Kidney glomerular epithelial cell (primary cell): ENCODE measurements at places on chromosomes 4 and X.

DNA sequence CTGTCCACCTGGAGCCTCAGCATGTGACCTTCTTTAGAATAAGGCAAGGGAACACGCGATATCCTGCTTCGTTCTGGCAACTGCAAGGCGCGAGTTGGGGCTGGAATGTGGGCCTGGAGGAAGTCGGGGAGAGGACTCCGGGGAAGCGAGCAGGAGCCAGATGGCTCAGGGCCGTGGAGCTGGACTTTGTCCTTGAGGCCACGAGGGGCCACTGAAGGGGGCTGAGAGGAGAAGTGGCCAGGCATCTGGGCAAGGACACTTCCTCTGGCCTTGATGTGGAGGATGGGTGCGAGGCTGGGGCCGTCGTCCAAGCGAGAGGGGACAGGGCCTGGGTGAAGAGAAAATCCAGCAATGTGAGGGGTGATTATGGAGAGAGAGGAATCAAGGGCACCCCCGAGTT is 12.2 kb upstream of the DUSP9 start:
- no peak for DNase-seq

DNA sequence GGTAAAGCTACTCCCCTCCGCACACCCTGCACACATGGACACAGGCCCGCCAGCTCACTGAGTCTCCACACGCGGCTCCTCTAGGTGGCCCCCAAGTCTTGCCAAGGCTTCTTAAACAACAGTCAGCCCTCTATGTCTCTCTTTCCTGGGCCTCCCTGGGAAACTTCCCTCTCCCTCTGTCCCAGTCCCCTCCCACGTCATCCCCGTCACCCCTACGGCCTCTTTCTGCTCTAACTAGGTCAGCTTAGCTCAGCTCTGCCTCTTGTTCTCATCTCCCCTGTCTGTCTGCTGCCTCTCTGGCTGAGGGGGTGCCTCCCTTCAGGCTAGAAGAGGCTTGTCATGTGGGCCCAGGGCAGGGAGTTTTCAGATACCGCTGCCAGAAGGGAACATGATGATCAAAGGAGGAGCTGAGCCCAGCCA is 38.8 kb downstream of the SEPTIN6 start:
- DNase-seq, result no peak

DNA sequence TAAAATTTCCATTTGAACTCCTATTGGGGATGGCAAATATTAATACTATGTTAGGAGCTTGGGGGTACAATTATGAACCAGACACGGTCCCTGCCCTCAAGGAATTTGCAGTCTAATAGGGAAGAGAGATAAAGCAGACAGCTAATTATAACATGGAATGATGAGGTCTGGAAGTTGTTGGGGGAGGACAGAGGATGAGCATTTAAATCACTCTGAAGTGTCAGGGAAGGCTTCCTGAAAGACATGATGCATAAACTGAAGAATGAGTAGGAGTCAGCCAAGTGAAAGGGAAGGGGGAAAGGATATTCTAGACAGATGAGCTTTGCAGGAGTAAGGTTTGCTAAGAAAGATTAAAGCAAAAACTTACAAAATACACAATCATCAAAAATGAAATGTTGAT is 15.9 kb downstream of the PLAC1 start:
- DNase-seq, result peak; percentile 75

DNA sequence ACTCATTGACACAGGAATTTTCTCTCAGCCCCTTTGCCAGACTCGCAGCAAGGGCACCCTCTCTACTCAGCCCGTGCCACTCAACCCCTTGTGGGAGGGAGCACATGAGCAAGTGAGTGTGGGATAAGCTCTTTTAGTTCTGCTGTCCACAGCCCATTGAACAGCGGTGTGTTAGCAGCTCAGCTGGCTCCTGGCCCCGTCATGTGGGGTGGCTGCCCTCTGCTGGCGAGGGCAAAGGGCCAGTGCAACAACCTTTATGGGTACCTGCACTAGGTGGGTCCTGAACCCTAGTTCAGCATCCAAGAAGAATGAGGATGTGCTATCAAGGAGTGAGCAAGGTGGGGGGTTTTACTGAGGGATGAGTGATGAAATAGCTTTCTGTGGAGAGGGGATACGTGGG is 85.0 kb upstream of the ZNF81 start:
- no peak for DNase-seq

- no peak for DNase-seq
Measured at GRCh38 chrX:100939333-100939732, 10.6 kb upstream of the XKRX start.

DNA sequence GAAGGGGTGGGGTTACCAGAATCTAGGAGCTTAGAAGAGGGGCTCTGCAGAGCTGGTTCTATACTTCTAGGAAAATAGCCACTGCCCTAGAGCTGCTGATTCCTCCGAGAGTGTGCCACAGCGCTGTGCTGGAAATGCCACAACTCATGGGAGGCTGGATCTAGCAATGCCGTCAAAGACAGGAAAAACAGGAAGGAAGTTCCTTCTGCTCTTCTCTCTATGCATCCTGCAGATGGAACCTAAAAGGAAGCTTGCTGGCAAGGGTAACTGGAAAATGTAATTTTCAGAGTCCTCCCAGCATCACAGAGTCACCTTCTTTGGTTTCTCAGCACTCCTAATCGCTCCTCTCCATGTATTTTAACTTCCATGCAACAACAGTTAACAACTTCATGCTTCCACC is 121.2 kb upstream of the TLL1 start:
- DNase-seq, result no peak

- DNase-seq, result peak; percentile 14
Measured at GRCh38 chr4:147368948-147369347, 111.9 kb upstream of the EDNRA start.

DNA sequence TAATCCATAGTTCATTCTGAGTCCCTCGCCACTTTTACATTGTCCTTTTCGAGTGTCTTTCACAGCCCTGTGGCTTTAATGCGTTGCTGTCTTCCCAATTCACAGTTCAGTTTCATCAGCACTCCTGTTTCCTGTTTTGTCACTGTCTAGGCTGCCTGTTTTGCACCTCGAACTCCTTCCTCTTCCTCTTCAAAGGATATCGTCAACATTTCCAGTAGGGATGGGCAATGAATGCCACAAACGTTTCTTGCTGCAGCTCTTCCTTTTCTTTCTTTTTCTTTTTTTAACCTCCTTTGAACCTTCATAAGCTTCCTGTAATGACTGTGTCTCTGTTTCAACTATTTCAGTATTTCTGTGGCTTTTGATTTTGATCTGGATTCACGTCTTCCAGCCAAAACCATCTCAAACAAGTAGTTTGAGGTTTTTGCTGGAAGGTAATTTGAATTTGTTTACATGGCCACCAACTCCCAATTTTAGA is 105.4 kb downstream of the ANXA3 start:
- DNase-seq, result no peak

DNA sequence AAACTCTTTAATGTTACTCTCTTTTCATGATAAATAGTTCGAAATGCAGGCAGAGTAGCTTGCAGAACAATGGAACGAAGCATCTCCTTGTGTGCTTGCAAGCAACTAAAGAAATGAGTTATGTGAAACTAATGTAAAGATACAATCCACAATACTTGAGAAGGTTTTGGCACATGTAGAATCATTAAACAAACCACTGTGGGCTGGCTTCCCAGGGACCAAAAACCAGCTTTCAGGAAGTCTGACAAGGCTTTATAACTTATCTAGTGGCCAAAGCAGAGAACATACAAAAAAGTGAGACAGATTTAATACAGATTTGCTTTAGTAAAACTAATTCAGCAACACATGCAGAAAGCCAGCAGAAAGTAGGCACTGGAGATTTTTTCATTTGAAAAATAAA is 1673.8 kb upstream of the AGA start:
- DNase-seq, result no peak

DNA sequence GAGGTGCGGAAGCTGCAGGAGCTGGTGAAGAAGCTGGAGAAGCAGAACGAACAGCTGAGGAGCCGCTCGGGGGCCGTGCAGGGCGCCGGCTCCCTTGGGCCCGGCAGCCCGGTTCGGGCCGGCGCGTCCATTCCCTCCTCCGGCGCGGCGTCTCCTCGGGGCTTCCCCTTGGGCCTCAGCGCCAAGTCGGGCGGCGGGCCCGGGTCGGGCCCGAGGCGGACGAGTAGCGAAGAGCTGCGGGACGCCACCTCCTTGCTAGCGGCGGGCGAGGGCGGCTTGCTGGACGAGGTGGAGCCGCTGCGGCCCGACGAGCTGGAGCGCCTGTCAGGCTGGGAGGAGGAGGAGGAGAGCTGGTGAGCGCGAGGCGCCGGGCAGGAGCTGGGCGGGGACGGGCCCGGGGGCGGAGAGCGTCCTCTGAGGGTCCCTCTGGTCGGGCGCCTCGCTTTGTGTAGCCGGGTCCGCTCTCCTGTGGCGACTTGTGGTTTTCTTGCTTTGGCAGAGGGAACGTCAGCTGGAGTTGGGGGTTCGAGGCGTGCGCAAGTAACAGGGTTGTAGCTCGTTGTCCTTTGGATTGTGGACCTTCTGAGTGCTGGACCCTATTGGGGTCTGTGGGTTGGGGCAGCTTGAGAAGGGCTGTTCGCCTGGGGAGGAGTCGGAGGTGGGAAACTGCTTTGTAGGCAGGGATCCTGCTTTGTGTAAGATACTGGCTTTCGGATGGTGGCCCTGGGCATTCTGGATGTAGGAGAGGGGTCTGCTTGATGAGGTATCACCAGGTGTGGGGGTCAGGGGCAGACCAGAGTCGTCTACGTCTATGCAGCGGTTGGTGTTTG is 662 bp downstream of the SLAIN2 start:
- no peak for DNase-seq

DNA sequence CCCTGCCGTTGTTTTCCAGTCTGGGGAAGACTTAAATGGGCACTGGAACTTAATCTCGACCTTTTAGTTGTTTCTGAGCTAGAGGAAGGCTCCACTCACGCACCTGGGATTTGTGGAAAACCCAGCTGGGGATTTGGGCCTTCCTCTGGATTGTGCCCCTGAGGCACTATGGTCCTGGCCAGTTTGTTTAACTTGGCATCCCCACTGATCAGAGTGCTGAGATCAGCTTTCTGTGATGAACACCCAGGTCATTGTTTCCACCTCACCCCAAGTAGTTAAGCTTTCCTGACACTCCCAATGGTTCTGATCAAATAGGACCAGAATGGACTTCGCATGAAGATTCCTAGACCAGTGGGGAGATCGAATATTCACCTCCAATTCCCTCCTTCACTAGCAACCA is 20.5 kb upstream of the NAP1L5 start:
- DNase-seq, result no peak

- no peak for DNase-seq
Measured at GRCh38 chr4:78136109-78137081, 79.3 kb downstream of the FRAS1 start.

DNA sequence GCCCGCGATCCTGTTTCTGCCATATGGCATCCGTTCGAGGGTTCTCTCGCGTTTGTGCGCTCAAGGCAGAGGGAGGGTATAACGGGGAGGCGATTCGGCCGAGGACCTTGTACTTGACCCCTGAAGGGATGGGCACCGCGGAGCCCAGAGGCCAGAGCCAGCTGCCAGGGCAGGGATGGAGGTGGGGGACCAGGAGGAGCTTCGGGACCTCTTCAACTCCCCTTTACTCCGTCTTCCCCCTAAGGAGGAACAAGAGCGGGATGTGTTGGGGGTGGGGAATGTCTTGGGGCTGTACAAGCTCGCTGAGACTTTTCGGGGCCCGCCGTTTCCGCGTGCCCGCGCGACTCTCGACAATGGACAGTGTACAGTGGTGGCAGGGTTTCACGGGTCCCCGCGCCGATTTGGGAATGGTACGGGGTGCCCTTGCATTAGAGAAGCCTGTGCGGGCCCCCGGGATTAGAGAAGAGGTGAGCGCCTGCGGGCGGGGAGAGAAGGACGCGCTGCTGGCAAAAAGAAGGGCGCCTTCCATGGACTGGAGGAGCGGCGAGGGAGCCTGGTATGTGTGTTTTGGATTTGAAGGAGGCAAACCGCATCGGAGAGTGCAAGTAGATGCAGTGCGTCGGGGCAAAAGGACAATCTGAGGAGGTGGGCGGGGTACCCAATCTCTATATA is 760 bp downstream of the UGT8 start:
- DNase-seq, result no peak
